Large intestine (tissue), 12 donors: ENCODE measurements at places on chromosomes 5 and 9. TPM values are rescaled to one million over a fixed set of nuclear protein-coding genes. Genes with fewer than 3 reads are reported as not detected.

Gene SLC34A3
- polyA plus RNA-seq, result 36.9 TPM

Gene GFI1B
- polyA plus RNA-seq, result 6.2 TPM

Gene PCDHB5
- 2.1 TPM for polyA plus RNA-seq

Gene SLC36A2
- not detected for polyA plus RNA-seq

Gene ORM2
- not detected for polyA plus RNA-seq

Gene TRPM6
- polyA plus RNA-seq, result 7.8 TPM

Gene ENTREP1
- polyA plus RNA-seq, result 7.3 TPM

Gene GFRA3
- 6.9 TPM for polyA plus RNA-seq

Gene PDGFRB
- 18.6 TPM for polyA plus RNA-seq

Gene DOK3
- 4.7 TPM for polyA plus RNA-seq

Gene PPIC
- polyA plus RNA-seq, result 25.3 TPM

Gene FBP1
- polyA plus RNA-seq, result 259 TPM

- no peak for DNase-seq
These were observed 19.3 kb upstream of the RAPGEF1 start for GRCh38 chr9:131759017-131759647.

DNA sequence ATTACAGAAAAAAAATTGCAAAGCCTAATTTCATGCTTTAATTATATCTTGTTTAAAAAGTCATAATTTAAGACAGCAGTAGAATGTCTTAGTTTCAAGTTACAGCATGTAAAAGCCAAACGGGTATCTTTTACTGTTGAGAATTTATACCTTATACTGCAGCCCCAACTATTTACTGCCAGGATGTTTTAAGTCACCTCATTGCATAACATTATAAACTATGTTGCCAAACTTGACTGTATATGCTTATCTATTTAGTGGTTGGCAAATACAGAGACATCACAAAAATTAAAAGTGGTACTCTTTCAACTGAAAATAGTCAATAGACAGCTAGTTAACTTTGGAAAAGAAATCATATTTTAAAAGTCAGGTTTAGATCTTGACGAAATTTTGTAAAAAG, 119.5 kb downstream of the EDIL3 start:
- no peak for DNase-seq

DNA sequence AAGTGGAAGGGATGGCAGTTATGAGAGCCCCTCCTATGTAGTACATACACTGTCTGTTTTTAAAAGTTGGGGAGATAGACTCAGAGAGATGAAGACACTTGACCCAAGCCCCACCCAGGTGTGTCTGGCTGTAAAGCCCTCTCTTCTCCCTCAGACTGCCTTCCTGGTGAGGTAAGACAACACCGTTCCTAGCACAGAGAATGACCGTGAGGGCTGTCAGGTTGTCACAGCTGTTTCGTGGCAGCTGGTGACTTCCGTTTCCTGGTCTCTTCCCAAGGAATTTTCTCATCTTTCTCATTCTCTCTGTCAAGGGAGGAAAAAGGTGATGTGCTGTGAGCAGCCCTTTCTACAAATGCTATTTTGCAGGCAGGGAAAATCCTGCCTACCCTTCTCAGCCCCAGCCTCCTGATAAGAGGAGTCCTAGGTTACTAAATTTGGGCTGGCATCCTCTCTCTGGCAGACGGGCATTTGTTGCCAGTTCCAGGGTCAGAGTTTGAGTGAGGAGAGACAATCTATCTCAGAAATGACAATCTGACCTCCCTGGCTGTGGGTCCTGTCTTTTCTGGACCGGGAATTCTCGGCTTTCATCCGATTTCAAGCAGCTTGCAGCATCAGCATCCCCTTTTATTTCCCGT, 263.5 kb upstream of the PANK3 start:
- no peak for DNase-seq

DNA sequence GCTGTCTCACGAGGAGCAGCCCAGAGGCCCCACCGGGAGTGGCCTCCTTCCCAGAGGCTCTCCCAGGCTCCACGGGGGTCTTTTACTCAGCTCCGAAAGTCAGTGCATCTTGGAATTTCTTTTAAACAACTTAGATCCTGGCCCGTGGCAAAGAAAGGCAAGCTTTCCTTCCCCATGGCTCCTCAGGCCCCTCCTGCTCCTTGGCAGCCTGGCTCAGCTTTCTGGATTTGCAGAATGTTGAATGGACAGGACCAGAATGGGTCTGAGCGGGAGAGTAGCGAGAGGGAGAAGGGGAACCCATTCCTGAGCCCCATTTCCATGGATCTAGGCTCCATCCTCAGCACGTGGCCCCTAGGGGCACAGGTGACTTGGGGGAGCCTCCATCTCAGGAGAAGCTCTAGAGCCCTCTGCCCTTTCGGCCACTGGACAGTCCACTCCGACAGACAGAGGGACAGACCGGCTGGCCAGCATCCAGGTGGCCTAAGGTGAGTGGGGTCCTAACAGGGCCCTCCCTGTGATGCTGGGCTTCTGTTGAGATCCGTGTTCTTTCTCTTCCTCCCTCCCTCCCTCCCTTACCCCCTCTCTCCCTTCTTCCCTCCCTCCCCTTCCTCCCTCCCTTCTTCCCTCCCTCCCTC, 173.9 kb upstream of the PPP1R26 start:
- DNase-seq, result no peak

DNA sequence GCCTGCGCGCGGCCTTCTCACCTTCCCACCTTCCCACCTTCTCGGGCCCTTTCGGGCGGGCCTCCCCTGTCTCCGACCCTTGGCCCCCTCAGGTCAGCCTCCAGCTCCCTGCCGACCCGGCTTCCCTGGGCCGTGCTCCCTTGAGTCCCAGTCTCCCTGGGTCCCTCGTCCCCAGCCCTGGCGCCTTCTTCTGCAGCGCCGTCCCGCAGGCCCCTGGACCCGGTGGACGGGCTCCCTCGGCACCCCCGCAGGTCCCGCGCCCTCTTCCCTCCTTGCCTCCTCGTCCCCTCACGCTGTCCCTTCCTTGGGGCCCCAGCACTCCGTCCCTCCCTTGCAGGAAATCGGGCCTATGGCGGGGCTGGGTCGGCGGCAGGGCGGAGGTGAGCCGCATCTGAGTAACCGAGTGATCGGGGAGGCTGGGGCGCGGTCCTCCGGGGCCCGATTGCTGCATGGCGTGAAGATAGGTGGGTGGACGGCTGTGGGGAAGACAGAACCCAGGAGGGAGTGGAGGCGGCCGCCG, 7.6 kb downstream of the ARPC5L start:
- DNase-seq, result no peak

DNA sequence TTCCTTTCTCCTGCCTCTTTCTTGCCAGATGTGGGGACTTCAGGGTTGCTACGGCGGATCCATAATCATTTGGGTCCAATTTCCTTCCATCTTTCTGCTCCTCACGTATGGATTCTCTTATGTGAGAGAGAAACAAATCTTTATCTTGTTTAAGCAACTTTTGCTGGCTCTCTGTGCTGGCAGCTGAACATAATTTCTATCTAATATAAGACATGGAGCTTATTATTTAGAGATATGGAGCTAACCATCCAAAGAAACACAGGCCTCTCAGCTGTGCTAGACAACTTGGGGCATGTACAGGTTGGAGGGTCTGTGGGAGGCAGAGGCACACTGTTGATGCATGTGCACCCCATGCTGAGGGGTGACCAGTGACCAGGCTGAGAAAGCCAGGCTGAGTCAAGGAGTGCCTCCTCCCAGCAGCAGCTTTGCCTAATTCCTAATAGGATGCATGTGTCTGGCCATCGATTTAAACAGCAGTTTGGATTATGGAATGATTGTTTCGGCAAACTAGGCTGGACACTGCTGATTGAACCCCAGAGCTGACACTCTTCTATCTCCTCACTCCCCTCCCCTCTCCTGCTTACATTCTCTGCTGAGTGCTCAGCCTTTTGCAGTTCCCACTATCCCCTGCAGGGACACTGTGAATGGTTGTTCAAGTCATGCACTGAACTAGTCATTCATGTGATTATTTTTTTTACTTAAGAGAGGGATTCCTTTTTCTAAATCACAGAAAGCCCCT, 195.8 kb downstream of the ERCC6L2 start:
- peak; percentile 48 for DNase-seq

GRCh38 chr5:180798193-180798592, 4.4 kb downstream of the MGAT1 start:
- DNase-seq, result no peak

GRCh38 chr5:110343616-110344015, 382.9 kb downstream of the TMEM232 start:
- DNase-seq, result no peak

- DNase-seq, result no peak
These were observed 14.9 kb downstream of the LHFPL2 start for GRCh38 chr5:78633700-78634099.

- DNase-seq, result no peak
These were observed 81.4 kb downstream of the DTWD2 start for GRCh38 chr5:118906947-118907346.

DNA sequence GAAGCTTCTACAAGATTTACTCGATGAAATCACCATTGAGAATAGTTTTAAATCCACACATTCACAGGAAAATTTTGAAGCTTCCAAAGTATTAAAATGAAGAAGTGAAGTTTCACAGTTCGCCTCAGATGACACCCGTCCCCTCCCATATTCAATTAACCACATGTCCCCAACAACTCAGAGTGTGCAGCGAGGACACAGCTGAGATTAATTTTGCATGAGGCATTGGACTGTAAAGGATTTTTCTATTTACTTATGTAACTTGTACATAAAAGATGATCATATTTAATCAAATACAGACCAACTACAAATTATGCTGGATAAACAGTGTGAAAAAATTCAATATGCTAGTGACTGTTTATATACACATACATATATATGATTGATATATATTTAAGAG, 84.7 kb upstream of the OLFM1 start:
- no peak for DNase-seq

DNA sequence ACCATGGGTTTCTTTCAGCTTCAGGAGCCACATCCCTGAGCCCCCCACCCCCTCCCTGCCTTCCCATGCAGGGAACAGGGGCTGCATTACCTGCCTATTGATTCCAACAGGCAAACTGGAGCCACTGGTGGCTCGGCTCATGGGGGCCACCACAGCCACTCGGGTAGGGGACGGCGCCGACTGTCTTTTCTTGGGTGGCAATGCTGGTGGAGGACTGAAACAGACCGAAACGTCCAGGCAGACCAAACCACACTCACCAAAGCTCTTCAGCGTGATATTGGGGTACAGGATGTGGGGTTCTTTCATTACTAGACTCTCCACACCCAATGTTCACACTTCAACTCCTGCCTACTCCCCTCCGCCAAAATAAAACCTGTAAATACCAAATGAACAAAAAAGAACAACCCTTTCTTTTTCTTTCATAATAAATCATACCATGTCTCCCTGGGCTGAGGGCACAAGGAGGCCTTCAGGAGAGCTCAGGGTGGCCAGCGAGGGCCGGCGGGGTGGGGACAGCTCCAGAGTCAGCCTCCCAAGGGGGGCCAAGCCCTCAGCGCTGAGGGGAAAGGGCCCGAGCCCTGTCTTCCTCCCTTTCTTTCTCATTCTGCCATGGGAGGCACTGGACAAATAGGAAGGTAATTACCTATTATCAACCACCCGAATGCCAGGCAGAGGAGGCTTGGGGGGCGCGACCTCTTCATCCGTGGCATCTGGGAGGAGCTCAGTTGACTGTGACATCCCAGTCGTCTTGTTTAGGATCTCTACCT, 83.3 kb downstream of the PRRT1B start:
- no peak for DNase-seq

GRCh38 chr5:1231354-1231905, 6.2 kb downstream of the SLC6A18 start:
- no peak for DNase-seq

GRCh38 chr5:130578354-130578753, 586.7 kb downstream of the HINT1 start:
- no peak for DNase-seq

GRCh38 chr5:59358005-59358861, 535.3 kb downstream of the PDE4D start:
- peak; percentile 58 for DNase-seq

- DNase-seq, result peak; percentile 71
These were observed 279.0 kb downstream of the AOPEP start for GRCh38 chr9:95005278-95006143.

DNA sequence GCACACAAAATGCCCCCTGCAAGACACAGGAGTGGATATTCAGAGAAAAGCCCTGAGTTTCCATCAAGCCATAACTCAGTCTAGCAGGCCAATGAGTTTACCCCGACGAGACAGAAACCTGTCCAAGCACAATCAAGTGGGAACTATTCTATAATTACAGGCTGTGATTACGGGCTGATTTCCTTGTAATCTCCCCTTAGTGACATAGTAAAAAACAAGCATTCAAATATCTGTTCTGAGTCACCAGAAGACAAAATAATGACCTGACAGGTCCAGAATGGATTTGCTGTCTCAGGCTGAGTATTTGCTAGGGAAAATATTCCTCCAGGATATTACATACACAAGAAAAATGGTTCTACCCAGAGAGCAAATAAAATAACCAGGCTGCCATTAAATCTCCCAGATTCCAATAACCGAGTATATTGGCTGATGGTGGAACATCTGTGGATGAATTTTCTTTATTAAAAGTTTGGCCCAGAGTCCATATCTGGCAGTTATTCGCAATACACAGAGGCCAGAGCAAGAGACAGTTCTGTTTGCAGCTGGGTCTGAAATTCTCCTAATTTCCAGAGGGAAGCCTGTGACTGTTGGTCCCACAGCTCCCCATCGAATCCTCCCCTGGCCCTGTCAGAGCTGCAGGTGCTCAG, 35.8 kb downstream of the OLFM1 start:
- DNase-seq, result no peak

DNA sequence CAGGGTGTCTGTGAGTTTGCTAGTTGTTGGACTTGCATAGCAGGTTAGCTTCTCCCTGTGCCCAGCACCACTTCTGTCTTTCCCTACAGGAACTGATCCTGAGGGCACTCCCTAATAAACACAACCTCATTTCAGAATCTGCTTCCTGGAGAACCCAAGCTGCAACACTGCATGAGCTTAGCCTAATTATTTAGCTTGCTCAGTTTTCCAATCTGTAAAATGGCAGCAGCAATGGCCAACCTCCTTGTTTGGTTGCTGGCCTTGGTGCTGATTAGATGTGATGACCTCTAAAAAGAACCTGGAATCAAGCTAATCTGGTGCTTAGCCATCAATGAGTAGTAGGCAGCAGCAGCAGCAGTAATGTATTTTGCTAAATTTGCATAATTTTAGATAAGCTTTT, 133.9 kb downstream of the ADCY2 start:
- no peak for DNase-seq
